ENCODE measurements at places on chromosomes 3 and 15.
A peak's percentile ranks its signal among the peaks of the same experiment; 100 is the strongest.

DNA sequence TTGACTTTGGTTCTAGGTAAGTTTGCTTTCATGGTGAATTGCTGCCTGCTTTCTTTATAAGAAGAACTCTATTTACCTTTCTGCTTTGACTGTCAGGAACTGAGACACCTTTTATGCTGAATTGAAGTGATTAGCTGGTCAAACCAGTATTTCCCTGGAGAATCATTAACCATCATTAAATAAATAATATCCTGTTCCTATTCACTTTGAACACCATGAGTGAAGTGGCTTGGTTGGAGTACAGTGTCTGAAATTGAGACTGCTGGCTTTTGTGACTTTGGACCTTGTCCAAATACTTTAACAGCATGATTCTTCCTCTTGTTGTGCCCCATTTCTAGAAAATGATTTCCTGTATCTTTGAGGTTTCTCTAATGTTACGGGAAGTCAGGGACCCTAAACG is 5.6 kb upstream of the TMEM62 start:
- no peak for DNase-seq

DNA sequence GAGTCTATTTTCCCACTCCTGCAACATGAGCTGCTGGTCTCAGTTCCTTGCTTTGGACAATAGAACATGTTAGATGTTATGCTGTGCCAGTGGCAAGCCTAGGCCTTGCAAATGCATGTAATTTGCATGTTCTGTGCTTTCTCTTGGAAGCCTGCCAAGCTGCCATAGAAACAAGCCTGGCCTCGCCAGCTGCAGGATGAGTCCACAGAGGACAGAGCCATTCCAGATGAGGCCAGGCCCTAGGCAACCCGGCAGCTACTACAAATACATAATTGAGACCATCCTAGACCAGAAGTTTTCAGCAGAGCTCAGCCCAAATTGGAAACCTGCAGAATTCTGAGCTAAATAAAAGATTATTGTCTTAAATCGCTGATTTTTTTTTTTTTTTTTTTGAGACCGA is 39.6 kb downstream of the TRIM69 start:
- DNase-seq: no peak

DNA sequence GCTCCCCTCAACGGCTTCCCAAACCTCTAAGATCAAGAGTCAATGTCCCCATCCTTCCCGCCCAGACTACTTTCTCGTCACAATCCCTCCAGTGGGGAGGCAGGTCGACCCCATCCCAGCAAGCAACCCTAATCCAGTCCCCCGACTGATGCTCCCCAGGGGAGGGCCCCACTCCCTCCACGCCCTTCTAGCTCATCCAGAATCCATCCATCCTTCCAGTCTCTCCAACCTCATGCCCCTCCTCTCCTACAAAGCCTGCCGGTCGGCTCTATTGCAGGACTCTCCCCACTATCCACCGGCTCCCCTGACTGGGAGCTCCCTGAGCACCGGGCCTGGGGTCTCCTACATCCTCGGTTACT is 1.3 kb downstream of the ADAMTS7 start:
- DNase-seq: no peak

DNA sequence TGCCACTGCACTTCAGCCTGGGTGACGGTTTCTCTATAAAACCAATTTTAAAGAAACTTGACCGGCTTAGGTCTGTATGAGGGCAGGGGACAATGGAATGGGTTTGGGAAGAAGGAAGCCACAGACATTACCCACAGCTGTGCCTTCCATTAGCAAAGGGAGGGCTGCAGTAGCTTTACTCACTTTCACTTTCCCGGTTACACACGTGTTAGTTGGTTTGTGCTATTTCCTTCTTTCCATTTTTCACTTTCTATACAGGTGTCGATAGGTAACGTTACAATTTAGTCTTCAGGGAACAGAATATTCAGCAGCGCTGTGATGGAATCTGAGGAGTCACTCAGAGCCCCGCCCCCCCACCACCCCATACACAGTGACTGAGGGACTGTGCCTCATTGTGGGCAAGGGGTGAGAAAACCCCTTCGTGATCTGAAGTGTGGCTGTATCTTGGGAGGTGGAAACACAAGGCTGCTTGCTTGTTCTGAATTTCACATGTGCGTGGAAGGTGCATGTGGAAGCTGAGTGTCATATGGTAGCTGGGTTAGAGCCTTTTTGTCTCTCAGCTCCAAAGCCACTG is 44.8 kb upstream of the RPL32 start:
- DNase-seq: no peak

DNA sequence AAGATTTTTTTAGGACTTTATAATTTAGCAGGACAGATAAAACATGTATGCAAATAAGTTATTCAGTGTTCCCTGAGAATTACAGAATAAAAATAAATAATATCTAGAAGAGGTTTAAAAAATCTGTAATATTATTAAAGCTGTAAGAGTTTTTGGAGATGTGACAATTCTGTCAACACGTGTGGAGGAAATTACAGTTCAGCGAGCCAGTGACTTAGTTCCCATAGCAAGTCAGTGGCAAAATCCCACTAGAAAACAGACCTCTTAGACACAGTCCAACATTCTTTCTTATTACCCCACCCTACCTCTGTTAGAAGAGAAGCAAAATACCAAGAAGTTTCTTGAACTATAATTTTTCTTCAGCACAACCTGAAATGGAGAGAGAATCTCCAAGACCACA is 16.2 kb upstream of the DENND6A start:
- DNase-seq: no peak

- no peak for DNase-seq
These were observed 110.3 kb upstream of the HACD2 start for GRCh38 chr3:123695152-123695551.

DNA sequence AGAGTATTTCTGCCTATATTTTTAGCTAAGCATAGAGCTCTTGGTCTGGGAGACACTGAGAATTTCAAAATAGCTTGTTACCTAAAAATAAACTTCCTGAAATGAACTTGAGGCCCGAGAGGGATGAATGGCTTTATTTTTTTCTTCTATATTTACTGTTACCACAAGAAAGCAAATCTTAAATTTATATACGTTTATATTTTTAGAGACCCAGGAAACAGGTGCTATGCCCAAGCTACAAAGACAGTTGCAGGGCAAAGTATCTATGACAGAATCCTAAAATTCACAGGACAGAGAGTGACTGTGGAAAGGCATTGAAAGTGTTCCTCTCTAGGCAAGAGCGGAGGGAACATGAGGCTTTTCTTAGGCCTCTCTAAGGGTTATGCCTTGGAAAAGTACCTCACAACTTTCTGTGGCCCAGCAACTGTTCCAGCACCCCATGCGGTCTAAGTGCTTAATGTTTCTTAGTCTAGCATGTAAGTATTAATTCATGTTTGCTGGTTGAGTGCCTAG is 36.5 kb downstream of the TGFBR2 start:
- no peak for DNase-seq

DNA sequence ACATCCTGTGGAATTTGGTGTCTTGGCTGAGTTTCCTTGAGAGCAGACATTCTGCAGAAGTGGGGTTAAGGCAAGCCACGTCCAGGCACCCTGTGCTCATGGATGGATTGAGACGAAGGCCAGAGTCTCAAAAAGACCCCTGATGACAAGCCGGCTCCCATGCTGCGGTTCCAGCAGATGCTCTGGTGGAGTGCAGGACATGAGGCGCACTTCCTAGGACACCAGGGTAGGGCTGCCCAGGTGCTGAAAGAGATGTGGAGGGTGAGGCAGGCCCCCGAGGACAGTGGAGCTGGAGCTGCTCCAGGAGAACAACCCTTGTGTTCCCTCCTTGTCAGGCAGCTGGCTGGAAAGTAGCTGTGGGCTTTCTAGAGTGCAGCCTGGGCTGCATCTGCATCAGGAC is 81.0 kb downstream of the ASB7 start:
- no peak for DNase-seq

GRCh38 chr3:65033576-65033975 is 345.8 kb upstream of the ADAMTS9 start:
- no peak for DNase-seq

- DNase-seq: peak; percentile 61
These were observed 198.1 kb downstream of the MBNL1 start for GRCh38 chr3:152466784-152467183.

- no peak for DNase-seq
These were observed 387.9 kb downstream of the GABRG3 start for GRCh38 chr15:27358751-27359434.

DNA sequence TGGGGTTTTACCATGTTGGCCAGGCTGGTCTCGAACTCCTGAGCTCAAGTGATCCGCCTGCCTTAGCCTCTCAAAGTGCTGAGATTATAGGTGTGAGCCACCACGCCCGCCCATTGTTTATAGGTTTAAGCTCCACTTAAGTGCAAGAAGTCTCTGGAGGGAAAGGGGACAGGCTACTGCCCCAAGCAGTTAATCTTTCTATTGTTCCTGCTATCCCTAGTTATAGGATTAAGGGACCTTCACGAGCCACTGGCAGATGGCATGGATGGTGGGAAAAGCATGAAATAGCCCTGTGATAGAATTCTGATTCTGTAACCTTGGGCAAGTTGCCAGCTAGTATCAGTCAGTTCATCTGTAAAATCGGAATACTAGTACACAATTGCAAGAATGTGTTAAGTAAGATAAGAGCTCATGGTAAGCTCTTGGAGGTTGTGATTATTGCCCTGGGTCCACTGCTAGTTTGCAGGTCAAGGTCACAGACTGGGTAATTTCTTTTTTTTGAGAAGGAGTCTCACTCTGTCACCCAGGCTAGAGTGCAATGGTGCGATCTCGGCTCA is 5.3 kb upstream of the RBPMS2 start:
- no peak for DNase-seq

GRCh38 chr3:18864933-18865731 is 283.2 kb upstream of the KCNH8 start:
- no peak for DNase-seq

- no peak for DNase-seq
These were observed 51.0 kb downstream of the RASA2 start for GRCh38 chr3:141537856-141538255.

DNA sequence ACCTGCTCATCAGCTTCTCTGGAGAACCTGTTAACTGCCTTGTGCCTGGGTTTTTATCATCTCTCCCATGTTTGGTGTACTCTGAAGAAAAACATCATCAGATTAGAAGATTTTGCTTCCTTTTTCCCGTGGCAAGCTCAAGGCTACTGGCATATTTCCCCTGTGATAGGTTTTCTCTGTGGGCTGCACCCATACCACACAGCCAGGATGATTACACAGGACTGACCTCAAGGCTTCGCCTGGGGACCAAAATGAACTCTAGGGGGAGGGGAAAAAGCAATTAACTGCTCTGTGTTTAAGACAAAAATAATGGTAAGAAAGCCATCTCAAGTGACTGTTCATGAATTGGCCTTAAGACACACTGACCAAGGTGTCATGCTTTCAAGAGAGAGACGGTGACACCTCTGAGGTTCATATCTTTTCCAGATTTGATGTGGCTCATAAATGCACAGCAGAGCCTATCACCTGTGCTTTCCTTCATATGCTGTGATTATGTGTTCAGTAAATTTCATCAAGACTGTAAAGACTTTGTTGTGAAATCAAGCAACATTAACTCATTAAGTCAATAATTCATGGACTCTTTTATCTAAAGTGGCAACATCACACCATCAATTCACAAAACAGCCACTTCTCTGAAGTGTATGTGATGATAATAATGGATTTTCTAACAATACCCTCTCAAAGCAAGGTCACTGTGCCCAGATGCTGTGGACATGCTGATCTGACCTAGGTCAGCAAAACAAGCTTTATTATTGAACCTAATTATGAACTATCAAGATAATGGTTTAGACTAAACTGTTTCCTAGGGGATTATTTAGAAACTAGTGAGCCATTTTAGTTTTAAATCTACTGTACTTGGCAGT is 427.9 kb downstream of the WDR72 start:
- no peak for DNase-seq

DNA sequence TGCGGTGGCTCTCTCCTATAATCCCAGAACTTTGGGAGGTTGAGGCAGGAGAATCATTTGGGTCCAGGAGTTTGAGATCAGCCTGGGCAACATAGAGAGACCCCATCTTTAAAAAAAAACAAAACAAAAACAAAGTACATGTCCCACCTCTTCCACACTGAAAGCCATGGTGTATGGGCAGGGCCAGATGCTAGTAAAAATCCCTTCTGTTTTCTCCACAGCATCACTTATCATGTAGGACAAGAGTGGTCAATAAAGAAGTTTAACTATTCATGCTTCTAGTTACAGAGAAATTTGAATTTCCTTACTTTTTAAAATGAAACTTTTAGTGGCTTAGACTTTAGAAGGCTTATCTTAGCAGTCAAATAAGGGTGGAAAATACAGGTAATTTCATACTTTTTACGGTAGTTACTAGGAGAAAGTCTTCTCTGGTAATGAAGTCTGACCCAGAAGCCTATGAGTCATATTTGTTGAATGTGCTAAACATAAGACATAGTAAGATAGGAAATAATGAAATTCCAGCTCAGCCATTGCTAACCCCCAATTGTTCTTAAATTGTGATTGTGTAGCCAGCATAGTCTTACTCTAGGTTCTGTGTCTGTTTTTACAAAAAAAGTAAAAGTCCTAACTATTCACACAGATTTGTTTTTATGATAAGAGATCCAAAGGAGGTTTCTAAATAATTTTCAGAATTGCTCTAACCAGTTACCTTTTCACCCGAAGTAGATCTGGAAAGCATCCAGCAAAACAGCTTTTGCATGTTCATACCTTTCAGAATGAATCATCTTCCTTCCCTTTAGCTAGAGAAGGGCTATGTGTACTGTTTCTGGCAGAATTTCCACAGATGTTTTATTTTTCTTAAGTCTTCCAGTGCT is 16.4 kb upstream of the ZNF609 start:
- DNase-seq: peak; percentile 61

DNA sequence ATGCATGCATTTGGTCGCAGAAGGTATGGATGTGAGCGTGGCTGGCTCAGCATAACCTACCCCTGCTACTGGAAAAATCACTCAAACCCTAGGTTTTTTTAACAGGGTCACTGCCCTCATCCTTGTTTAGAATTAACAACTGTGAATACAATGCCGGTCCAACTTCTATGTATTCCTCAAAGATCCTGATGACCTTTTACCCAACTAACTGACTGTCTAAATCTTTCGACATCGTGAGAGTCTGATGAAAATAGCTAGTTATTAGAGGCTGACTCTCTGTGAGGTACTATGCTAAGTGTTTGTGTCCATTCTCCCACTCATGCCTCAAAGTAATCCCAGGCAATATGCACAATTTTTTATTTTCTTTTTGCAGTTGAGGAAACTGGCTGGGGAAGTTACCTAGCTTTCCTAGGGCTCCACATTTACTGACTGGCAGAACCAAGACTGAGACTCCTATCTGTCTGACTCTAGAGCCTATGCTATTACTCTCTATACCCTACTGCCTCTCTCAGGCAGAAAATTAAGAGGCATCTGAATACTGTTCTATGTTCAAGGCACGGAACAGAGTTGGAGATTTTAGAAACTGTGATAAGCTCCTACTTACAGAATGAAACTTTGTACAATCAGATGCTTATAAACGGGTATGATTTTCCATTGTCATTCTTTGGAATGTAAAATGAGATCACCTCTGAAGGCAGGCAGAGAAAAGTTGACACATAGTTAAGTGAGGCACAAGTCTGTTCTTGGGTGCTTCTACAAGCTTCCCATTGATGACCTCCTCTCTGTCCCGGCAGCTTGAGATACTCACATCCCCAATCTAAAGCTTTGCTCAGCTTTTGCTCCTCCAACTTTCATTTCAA is 56.4 kb downstream of the FILIP1L start:
- DNase-seq: no peak
